Fibroblast of skin of left biceps (primary cell): ENCODE measurements at places on chromosomes 5 and 9.

DNA sequence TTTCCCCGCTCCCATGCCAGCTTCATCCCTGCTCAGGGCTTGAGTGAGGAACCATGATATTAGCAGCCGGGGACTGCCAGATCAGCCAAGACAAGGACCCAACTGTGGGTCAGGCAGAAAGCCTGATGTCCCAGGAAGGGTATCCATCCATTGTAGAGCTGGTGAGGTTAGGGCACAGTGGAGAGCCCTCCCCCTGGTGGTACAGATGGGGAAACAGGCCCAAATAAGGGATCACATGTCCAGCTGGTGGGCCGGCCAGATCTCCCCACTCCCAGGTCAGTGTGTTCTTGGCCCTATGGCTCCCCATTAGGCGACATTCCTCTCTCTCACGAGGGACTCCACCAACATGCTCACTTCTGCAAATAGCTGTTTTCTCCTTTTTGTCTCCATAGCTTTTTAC is 9.0 kb downstream of the CDX1 start:
- DNase-seq, result no peak

GRCh38 chr9:95533996-95534680 is 17.4 kb upstream of the PTCH1 start:
- DNase-seq, result no peak

GRCh38 chr5:77921094-77921768 is 145.1 kb upstream of the TBCA start:
- no peak for DNase-seq

DNA sequence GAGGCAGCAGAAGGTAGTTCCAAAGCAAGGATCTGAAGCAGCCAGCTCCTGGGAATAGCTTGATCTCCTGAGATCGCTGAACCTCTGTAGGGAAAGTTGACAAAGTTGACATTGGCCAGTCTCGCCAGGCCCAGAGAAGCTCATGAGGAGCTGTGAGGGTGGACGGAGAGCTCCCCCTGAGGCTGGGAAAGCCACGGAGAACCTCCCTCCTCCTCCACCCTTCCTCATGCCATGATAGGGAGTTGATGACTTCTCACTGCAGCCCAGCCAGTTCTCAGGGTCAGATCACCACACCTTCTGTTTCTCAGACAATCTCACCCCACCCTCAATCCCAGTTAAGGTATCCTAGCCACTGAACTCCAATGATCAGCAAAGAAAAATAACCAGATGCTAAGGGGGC is 30.4 kb upstream of the KCNV2 start:
- no peak for DNase-seq

GRCh38 chr5:37926732-37927131 is 86.9 kb upstream of the GDNF start:
- no peak for DNase-seq

GRCh38 chr5:172082180-172082579 is 75.7 kb upstream of the FBXW11 start:
- DNase-seq, result no peak

DNA sequence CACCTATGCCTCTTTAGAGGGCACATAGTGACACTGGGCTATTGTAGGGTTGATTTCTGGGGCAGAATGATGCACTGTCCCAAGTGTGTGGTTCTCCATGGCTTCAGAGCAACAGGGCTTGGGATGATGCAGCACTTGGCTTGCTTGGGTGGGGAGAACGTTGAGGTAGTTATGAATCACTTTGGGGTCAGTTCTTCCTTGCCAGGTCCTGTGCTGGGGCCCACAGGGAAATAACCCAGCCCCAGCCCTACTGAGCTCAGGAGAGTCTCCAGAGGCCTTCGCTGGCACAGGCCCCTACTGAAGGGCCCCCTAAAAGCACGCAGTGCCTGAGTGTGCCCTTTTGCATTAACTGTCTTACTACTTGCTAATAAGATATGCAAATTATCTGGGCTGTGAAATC is 24.2 kb downstream of the JADE2 start:
- DNase-seq, result no peak

DNA sequence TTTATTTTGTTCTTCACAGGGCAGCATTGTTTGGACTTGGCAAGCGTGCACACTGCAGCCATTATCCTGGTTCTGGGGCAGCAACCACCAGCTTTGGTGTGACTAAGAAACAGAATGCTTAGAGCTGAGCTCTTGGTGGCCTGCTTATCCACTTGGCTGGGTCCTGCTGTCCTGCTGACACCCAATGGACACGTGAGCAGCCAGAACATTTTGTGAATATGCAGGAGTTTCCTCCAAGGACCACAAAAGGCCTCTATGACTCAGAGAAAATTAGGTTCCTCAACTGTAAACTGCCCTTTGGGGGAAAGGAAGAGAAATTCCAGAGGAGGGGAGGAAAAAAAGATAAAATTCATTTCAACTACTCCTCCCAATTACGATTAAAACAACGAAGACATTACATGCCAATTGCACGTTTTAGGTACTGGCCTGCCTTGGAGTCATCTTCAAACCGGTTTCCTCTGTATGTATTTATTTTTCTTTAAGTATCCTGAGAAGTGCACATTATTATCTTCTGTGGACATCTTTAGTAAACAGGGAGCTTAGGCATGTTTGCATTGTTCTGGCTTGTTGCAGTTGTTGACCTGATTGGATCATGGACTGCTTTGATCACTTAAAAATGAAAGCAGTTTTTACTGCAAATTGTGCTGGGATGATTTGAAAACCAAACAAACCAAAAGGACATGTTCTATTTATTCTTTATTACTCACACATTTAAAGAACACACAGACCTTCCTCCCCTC is 82.3 kb upstream of the TLE4 start:
- DNase-seq, result no peak

- DNase-seq, result no peak
Observed at GRCh38 chr5:355379-355935, 33.9 kb downstream of the AHRR start.

- DNase-seq, result no peak
Observed at GRCh38 chr5:54581831-54582548, 64.4 kb downstream of the SNX18 start.

DNA sequence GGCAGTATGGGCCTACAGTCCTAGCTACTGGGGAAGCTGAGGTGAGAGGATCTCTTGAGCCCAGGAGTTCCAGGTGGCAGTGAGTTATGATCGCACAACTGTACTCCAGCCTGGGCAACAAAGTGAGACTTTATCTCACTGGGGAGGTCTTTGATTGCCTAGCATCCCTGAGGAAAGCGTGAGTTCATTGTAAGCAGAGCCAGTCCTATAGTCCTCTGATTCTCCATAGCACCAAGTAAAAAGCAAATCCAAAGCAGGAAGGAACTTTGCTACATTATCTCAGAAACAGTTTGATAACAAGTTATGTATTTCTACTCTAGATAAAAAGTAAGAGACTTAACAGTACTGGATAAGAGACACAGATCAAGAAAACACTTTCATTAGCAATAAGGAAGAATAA is 37.6 kb downstream of the ANKRD31 start:
- DNase-seq, result no peak

DNA sequence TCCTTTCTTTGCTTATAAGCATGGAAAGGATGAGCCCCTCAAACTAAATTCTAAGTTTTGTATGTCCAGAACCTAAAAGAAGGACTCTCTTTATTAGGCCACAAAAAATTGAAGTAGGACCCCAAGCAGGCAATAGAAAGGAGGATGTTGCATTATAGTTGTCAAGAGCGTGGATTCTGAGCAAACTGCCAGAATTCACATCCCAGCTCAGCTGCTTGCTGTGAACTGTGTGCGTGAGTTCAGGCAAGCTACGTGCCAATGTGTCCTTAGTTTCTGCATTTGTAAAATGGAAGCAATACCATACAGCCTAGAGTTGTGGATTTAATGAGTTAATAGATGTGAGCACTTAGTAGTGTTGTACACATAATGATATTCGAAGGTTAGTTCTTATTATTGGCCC is 70.6 kb upstream of the SLC44A1 start:
- no peak for DNase-seq

DNA sequence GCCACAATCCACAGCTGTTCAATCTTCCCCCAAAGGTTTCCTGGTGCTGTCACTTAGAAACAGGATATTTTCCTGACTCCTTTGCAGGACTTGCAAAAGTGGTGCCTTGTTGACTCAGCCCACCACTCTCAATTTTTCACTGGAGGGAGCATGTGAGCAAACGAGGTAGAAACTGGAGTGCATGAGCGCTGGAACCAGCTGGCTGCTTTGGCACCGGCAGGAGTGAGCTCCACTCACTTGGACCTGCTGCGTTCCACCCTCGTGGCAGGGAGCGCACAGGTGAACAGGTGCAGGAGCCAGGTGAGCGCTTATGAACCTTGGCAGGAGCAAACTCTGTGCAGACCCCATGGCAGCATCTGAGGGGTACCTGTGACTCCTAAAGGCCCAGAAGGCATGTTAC is 364.1 kb upstream of the RORB start:
- no peak for DNase-seq

GRCh38 chr9:4661165-4661564 is 929 bp upstream of the PLPP6 start:
- DNase-seq, result no peak

GRCh38 chr9:84207491-84207951 is 133.0 kb downstream of the SLC28A3 start:
- DNase-seq, result no peak

DNA sequence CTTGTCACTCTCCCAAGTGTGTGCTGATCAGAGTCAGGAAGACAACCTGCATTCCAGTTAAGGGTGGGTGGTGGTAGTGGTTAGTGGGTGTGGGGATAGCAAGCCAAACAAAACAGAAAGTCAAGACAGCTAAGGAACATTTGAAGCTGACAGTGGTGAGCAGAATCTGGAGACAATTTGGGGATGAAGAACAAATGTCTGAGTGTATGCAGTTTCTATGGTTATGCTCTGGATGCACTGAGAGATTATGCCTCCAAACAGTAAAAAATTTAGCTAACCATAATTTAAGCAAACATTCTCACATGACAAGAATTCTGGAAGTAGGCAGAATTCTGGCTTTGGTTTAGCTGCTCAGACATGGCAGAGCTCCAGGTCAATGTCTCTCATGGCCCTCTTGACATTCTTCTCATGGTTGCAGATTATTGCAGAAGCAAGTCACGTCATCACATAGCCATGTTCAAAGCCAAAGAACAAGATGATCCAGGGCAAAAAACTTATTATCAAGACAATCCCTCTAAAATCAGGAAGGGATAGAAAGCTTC is 148.7 kb downstream of the LURAP1L start:
- DNase-seq, result peak; percentile 99

DNA sequence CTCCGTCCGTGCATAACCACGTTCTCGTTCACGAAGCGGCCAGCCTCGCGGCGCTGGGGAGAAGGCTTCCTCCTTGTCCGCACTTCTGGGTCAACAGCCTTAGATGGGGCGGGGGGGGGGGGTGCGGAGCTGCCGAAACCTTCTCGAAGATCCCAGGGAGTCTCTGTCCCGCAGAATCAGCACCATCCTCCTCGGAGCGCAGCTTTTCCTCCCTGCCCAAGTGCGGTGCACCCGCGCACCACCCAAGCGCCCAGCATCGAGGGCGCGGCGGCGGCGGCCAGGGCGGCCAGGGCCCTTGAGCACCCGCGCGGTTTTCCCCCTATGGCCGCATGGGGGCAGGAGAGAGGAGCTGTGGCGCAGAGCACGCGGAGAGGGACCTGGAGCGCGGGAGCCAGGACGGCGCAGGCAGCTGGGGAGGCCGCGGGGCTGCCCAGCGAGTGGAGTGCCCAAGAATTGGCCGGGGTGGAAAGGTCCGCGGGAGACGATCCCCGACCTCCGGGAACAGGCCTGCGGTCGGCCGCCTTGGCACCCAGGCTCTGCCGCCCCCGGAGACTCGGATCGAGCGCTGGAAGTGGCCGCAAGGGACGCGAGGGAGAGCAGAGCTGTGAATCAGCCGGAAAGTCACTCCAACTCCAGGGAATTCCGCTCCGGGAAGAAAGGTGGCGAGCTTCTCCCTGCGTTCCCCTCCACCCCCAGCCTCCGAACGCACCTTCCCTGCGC is 43.1 kb downstream of the TMEM174 start:
- DNase-seq, result no peak

GRCh38 chr5:134447815-134448520 is 36.3 kb upstream of the CDKN2AIPNL start:
- no peak for DNase-seq

- DNase-seq, result no peak
Observed at GRCh38 chr5:42887575-42887974, 75.9 kb upstream of the SELENOP start.

- DNase-seq, result no peak
Observed at GRCh38 chr5:169893571-169893970, 86.7 kb downstream of the INSYN2B start.

DNA sequence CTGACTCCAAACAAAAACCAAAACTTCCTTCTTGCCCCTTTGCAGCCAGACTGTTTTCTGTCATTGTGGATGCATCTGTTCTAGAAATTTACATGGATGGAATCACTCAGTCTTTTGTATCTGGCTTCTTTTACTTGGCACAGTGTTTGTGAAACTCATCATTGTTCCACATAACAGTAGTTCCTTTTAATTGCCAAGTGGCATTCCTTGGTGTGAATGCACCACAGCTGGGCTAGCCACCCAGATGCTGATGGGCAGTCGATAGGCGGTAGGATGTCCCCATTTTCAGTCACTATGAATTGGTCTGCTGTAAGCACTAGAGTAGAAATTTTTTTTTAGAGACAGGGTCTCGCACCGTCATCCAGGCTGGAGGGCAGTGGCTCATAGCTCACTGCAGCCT is 6.3 kb upstream of the CLPTM1L start:
- no peak for DNase-seq

GRCh38 chr9:17611917-17612316 is 33.1 kb downstream of the SH3GL2 start:
- no peak for DNase-seq

DNA sequence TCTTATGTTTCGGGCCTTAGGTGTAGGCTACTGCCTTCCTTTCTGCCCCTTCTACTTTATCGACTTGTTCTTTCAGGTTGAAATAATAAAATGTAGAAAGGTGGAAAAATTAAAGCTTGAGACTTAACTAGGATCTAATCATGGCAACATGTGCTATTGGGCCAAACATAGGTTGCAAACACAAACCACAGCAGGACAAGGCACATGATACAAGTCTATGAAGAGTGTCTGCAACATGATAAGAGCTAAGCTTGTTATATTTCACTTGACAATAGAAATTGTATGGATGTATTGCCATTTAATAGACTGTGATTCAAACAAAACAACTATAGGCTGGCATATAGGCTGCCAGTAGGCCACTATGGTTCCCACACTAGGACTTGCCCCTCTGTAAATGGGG is 1.7 kb upstream of the ERAP2 start:
- DNase-seq, result no peak

DNA sequence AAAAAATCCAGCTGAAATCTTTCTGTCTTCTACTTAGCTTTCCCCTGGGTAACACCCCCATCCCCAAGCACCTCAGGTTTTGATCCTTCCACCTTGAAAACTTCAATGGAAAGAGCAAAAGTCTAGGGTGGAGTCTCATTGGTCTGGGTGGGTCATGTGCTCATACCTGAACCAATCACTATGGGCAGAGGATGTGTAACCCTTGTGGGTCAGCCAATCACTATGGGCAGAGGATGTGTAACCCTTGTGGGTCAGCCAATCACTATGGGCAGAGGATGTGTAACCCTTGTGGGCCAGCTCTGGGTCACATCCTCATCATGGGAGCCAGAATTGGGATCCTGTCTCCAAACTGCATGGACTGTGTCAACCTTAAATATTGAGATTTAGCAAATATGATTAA is 18.5 kb downstream of the NAIF1 start:
- DNase-seq, result no peak
